Nucleus accumbens (tissue), 56 donors: ENCODE measurements at places on chromosomes 4 and X.
A peak's percentile ranks its signal among the peaks of the same experiment; 100 is the strongest.

GRCh38 chrX:128961290-128961689 is 562.0 kb downstream of the SMARCA1 start:
- no peak for DNase-seq

DNA sequence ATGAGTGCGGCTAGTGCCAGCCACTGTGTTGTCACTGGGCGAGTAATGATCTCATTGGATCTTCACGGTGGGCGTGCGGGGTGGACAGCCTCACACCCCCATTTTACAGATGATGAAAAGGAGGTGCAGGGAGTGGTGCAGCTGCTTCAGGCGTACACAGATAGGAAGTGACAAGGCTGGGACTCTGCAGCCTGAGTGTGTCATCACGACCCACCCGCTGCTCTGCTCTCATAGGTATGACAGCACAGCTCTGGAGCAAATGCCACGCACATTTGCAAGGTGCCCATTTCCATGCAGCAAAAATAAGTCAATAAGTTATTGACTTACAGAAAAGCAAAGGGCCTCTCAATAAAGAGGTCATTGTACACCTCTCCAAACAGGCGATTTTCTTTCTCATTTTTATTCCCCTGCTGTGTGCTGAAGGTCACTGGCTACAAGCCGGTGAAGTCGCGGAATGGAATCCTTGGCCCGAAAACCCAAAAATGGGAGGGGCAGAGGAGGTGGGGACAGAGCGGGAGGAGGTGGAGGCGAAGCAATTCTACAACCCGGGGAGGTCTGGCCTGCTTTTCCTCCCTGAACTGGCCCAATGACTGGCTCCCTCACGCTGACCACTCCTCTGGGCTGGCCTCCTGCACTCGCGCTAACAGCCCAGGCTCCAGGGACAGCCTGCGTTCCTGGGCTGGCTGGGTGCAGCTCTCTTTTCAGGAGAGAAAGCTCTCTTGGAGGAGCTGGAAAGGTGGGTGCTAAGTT is at the start of gene SOD3:
Gene SOD3 (plus strand): TSS at position 658 of the 750 bp plus-strand sequence. CDS start 3,949 bp downstream, outside the sequence.
- no peak for DNase-seq

GRCh38 chrX:70219938-70220764 is 14.3 kb upstream of the AWAT1 start:
- no peak for DNase-seq

DNA sequence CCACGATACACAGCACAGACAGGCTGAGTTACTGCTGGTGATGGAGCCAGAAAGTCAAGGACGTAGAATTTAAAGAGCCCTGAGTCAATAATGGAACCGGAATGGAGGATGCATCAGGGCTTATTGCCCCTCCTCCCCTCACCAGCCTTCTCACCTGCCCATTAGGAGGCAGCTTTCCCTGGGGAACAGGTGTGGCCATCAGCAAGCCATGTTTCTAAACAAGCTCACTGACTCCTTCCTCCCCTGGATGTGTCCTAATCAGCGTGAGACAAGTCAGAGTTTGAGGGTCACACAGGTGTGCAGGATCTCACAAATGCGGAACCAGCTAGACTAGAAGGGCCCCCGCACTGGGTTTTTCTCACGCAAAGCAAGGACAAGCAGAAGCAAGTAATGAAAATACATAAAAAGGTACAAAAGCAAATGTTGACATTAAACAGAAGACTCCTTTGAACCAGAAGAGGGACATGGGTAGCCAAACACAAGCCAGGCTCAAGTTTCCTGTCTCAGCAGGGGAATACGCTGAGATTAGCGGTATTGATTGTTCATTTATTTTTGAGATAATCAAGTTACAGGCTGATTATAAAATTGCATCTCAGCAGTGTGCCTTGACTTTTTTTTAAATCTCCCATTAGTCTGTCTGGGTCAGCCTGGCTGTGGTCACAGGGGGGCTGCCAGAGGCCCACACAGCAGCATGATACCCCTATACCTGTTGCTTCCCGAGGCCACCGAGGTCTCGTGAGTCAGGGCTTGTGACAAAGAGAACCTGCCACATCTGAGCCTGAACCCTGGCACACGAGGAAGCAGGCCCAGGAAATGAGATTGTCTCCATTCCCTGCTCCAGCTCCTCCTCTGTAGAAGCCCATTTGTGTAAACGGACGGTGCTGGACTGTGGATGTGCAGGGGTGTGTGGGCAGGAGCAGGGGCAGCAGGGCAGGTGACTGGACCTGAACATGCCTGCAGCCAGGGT is 37.4 kb downstream of the CCKAR start:
- no peak for DNase-seq

GRCh38 chr4:38400946-38401345 is 263.1 kb upstream of the KLF3 start:
- DNase-seq: no peak

GRCh38 chrX:137234651-137235402 is 201.0 kb upstream of the GPR101 start:
- no peak for DNase-seq

DNA sequence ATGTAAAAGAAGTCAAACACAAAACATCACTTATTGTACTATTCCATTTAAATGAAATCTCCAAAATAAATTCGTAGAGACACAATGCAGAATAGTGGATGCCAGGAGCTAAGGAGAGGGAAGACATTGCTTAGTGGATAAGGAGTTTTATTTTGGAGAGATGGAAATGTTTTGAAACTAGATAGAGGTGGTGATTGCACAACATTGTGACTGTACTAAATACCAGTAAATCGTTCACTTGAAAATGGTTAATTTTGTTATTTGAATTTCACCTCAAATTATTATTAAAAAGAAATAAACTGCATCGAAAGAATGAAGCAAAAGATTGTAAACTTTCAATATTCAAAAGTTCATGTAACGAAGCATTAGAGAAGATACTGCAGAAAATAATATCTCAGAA is 9.7 kb upstream of the ACSL4 start:
- DNase-seq: no peak

DNA sequence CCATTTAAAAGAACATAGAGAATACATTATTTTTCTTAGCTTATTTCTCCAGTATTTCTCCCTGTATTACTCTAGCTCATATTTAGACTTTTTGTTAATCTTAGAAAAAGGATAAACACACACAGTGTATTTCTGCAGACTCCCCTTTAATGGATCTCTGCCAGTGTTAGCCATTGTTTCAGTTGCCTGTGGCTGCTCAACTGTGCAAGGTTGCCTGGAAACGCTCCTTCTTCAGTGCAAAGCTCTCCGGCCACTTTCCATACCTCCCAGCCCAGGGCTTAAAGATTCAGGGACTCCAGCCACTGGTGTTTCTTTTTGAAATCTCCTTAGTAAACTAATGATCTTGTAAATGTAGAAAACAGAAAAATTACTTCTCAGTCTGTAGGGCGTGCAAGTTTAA is 104.9 kb downstream of the SLIT2 start:
- no peak for DNase-seq

GRCh38 chr4:6011686-6012085 is 6.5 kb downstream of the C4orf50 start:
- no peak for DNase-seq

DNA sequence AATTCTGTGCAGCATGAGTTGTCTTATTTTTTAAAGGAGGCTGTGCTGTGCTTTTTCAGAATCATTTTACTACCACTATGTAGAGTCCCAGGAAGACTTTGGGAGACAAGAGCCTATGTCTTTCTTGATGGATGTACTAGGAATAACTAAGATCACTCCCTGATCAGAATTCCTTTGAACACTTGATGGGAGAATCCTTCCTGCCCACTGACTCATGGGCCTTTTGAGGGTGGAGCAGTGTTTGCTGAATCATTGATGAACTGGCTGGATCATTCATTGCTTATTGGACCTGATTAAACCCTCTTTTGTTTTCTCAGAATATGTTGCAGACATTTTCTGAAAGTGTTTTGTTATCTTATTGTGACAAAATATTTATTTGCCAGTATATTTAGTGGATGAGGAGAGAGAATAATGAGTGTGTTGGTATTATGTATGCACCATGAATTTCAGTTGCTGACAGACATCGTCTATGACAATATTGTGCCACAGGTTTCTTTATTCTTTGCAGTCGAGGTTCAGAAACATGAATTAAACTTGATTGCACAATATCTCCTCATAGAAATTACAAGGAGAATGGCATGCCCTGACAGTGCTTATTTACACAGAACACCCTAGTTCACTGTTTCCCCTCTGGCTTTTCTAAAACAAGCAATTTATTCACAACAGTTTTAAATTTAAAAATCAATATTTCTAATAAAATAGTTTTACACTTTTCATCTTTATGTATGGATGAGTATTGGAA is 36.3 kb downstream of the POU4F2 start:
- no peak for DNase-seq

DNA sequence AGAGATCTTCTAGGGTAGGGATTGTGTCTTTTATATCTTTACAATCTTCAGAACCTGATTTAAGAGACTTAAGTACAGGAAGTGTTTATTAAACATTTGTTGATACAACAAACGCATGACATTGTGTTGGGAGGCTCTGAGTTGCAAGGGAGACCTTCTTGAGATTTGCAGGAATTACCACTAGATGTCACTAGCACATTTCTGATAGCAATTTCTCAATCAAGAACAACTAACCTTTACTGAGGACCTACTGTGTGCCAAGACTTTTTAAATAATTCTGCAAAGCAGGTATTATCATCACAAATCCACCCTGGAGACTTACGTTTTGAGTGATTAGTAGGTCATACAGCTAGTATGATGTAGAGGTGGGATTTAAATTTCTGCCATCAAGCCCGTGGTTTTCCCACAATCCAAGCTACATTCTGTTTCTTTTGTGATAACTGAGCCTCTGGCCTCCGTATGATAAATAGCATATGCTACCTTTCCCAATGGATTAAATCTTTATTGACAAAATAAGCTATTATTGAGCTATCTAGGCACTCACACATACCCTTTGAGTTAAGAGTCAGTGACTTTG is 986.0 kb downstream of the CCSER1 start:
- DNase-seq: no peak

GRCh38 chr4:73817341-73817740 is 19.1 kb upstream of the CXCL6 start:
- DNase-seq: no peak

DNA sequence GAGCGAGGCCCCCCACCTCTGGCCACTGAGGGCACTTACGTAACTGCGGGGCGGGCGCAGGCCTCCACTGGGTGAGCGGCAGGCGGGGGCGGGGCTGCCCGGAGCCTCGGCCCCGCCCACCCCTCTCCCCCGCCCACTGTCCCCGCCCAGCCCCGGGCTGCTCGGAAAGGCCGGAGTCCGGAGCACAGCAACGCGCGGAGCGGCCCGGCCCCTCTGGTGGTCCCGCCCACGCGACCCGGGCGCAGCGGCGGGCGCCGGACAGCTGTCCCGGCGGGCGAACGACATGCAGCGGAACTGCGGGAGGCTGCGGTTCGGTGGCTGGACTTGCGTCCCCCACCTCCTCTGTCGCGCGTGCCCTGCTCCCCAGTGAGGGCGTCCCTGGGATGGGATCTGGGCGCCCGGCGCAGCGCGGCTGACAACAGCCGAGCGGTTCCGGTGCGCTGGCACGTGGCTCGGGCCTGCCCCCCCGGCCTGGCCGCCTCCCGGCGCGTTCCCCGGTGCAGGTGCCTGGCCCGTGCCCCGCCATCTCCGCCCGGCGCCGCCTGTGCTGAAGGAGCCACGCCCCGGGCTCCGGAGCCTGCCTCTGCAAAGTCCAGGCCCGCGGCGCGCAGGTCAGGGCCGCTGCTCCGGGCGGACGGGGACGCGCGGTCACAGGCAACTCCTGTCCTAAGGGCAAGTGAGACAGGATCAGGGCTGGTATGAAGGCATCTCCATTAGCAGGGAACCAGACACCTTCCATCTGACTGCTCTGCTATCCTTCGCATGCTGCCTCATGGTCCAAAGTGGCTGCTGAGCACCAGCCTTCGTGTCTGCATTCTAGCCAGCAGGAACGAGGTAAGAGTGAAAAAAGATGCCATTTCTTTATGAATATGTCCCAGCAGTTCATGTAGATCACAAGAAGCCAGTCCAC is 21.8 kb upstream of the JAKMIP1 start:
- peak; percentile 66 for DNase-seq

- peak; percentile 15 for DNase-seq
These were observed 151.8 kb downstream of the SLC7A11 start for GRCh38 chr4:138090150-138090917.

GRCh38 chrX:65545456-65545855 is 10.9 kb upstream of the LAS1L start:
- no peak for DNase-seq

- DNase-seq: no peak
These were observed 821.1 kb downstream of the PCDH19 start for GRCh38 chrX:99588936-99589335.

DNA sequence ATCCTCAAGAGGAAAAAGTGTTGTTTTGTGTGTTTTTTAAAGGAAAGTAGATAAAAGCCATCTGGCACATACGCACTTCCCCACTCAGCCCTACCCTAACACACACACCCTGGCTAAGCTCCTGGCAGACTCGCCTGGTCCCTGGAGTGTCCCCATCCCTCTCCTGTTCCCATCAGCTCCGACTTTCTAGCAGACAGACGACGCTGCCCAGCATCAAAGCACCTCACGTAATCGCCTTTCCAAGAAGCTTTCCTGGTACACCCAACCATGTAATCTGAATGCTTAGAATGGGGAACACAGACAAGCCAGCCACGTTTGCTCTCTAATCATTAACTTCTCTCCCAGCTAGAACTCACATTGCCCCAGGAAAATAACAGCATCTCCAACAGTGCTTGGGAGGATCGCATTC is 116.2 kb downstream of the AFAP1 start:
- DNase-seq: no peak

DNA sequence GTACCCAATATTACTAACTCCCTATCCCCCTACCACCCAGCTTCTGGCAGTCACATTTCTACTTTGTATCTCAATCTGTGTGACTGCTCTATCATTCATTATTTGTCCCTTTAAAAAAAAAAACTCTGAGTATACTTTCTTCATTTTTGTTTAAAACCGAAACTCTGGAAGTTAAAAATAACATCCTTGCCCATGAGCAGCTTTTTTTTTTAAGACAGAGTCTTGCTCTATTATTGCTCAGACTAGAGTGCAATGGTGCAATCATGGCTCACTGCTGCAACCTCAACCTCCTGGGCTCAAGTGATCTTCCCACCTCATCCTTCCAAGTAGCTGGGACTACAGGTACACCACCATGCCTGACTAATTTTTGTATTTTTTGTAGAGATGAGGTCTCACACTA is 15.8 kb downstream of the UBE2K start:
- no peak for DNase-seq

DNA sequence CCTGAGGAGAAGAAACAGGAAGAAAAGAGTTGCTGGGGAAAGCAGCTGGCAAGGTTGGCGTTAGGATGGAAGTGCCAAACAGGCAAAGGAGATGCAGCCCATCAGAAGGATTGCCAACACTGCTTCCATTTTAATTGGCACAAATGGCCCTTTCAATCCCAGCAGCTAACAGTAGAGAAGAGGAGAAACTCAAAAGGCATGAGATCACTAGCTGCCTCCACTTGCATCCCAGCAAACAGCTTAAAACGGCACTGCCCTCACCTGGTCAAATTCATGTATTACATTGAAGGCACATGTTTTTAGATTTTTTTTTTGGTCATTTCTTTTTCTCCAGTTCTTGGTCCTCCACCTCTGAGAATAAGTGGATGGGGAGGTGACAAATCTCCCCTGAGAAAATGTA is 14.9 kb upstream of the LOC101059915 start:
- DNase-seq: no peak
